ENCODE measurements at places on chromosomes 12 and 14.

DNA sequence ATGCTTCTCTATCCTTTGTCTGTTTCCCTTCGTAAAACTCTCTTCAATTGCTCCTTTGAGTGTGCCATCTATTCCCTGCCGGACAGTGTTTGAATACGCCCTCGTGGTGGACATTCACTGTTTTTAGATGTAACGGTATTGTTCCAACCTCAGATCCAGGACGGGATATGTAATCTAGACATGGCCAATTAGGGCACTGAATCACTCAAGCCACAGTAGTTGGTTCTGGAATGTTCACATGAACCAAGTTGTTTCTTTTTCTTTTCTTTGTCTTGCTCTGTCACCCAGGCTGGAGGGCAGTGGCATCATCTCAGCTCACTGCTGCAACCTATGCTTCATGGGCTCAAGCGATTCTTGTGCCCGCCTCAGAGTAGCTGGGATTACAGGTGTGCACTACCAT is 204.2 kb upstream of the PLXNC1 start:
- DNase-seq, result no peak

DNA sequence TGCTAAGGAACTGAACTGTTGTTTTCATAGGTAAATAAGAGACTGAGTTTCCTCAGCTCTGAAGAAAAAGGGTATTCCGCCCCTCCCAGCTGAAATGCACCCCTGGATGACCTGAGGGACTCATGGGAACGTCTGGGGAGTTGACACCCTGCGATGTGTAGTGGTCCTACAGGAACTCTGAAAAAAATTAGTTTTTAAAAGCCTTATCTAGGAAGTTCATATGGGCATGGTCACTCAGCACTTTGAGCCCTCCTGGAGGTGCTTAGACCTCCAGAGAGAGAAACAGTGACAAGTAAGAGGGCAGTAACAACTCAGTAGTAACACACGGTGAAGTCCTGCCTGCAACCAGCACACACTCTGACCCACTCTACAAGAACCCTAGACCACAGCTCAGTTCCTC is 91.2 kb upstream of the CNOT2 start:
- DNase-seq, result no peak

- no peak for DNase-seq
These were observed 41.9 kb upstream of the BEGAIN start for GRCh38 chr14:100629098-100629497.

DNA sequence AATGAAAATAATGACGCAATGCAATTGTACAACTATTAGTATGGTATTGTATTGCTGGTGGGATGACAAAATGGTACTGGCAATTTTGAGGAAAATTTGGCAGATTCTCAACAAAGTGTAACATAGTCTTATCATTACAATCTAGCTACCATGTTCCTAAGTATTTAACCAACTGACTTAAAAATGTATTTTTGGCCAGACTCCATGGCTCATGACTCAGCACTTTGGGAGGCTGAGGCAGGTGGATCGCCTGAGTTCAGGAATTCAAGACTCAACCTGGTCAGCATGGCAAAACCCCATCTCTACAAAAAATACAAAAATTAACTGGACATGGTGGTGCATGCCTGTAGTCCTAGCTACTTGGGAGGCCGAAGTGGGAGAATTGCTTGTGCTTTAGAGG is 1409.5 kb downstream of the AACS start:
- no peak for DNase-seq

- DNase-seq, result no peak
These were observed 142.3 kb downstream of the DICER1 start for GRCh38 chr14:95015046-95015445.

DNA sequence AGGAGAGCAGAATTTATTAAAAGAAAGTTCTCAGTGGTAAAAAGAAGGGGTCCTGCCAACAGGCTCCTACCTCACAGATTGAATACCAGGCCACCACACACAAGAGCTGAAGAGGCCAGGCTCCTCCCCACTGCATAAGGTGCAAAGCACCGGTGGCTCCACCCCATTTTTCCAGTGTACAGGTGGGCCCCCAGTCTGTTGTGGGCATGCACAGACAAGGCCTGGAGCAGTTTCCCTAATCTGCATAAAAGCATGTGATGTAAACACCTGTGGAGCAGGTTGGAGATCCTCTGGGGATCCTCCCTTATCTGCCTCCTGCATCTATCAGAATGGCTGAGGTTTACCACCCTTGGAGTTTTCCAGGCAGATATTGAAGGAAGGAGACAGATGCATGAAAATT is 45.7 kb upstream of the PDZRN4 start:
- no peak for DNase-seq

GRCh38 chr14:61466249-61466904 is 145.0 kb downstream of the PRKCH start:
- DNase-seq, result peak; percentile 41

GRCh38 chr14:104138098-104138717 is at the start of gene KIF26A:
Gene KIF26A, plus strand, starts transcription at chr14:104138587. Its CDS starts 136 bp downstream, at chr14:104138723.
- peak; percentile 81 for DNase-seq

DNA sequence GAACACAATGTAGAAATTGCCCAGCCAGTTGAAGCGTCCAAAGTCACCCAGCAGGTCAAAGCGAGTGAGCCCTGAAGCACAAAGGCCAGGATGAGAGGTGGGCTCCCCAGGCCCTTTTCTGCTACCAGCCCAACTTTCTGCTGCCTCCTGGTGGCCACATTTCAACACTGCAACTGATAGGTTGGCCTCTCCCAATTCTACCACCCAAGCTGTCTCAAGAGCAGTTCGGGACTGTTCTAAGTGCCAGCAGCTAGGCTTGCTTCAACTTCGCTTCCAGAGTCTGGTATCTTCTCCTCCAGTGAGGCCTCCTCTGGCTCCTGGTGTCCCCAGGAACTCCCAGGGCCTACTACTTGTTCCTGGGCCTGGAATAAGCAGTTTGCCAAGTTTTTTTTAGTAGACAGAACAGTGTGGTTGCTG is 3.4 kb upstream of the DHH start:
- peak; percentile 75 for DNase-seq
